CMK (cell line): ENCODE measurements at places on chromosomes 6 and 20.

DNA sequence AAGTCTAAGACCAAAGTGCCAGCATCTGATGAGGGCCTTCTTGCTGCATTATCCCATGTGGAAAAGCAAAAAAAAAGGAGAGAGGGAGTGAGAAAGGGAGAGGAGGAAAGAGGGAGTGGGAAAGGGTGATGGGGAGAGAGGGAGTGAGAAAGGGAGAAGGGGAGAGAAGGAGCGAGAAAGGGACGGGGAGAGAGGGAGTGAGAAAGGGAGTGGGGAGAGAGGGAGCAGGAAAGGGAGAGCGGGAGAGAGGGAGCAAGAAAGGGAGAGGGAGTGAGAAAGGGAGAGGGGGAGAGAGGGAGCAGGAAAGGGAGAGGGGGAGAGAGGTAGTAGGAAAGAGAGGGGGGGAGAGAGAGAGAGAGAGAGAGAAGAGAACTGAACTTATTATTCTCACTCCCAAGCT, 241.1 kb upstream of the RIMS1 start:
- no peak for DNase-seq

DNA sequence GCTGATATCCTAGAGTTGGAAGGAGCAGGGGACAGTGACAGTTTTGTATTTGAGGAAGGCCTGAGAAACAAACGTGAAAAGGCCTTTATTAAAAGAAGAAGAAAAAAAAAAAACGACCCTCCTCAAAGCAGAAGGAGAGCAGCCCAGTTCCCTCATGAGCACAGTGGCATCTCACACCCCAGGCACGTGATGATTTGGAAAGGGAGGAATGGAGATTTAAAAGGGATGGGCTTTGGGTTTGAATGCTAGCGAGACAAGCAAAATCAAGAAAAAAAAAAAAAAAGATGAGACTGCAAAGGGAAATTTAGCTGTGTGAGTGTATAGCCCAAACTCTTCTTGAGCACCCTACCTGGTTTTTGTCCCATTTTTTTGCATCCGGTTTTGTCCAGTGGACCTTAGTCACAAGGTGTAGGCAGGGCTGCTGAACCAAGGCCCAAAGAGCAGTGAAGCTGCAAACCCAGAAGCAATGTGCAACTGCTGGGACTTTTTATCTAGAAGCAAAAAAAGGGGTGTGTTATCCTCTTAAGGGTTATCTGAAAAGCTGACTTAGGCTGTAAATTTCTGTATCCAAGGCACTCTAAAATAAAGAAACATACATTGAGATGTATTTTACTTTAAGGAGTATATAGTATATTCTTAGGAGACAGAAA, 54.5 kb upstream of the RREB1 start:
- no peak for DNase-seq

- DNase-seq = no peak
Measured at GRCh38 chr6:157266274-157267101, 56.8 kb downstream of the TMEM242 start.

DNA sequence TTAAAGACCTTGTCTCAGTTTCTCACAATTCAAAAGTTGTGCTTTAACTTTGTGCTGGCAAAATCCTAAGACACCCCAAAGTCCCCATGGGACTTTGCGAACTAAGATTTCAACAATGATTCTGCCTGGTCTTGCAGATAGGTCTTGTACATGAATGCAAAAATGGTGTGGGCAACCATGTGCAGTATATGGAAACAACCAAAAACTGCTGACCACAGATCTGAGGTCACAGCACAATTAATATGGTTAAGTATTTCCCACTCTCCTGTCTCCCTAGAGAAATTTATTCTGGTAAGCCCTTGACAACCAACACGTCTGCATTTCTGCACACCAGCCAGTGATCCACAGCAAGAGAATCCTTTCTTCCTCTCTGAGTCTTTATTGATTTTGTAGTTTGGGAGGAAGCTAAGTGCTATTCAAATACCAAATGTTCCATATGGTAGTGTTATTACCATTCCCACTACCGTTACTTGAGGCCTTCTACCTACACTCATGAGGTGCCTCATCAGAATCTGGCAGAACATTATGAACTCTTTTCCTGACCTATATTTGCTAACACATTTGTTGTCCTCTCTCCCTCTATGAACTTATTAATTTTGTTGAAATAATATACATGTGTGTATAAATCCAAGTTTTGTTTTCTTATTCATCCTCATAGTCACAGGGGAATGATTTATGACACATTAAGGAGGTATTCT, 178.7 kb downstream of the ATXN1 start:
- DNase-seq = no peak

GRCh38 chr6:28490205-28490890, 25.2 kb downstream of the GPX6 start:
- DNase-seq = no peak

DNA sequence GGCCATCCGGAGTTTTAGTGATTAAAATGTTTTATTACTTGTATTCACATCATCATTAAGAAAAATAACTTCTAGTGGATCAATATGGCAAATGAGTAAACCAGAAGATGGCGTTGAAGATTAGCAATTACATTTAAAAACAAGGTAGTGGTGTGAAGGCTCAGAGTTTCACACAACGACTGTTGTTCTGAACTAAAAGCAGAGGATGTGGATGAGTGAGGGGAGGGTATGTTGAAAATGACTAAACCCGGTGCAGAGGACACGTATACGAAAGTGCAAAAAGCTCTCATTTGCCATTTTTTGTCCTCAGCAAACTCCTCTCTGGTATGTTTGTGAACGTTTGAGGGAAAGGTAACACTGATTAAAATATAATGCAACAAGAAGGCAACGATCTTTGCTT, 1.9 kb upstream of the IRF4 start:
- DNase-seq = no peak

DNA sequence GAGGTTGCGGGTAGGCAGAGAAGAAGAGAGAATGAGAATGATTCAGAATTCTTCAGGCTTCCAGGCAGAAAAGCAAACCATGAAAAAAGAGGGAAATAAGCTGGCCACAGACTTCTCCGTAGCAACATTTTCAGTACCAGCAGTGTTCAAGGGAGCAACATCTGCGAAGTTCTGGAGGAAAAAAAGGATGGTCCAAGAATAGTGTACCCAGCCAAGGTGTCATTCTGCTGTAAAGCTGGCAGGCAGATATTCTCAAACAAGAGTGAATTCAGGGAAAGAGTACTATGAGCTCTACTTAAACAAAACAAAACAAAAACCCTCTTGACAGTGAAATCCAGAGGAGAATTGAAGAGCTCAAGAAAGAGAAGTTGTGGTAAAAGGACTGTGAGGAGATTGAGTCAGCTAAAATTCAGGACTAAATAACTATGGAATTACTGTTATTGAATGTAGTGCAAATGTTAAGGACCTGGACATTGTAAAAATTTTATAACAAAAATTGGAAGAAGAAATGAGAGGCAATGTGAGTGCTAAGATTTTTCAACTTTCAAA, 86.5 kb downstream of the ATRN start:
- DNase-seq = no peak

GRCh38 chr6:63985223-63985622, 349.6 kb downstream of the PHF3 start:
- no peak for DNase-seq

DNA sequence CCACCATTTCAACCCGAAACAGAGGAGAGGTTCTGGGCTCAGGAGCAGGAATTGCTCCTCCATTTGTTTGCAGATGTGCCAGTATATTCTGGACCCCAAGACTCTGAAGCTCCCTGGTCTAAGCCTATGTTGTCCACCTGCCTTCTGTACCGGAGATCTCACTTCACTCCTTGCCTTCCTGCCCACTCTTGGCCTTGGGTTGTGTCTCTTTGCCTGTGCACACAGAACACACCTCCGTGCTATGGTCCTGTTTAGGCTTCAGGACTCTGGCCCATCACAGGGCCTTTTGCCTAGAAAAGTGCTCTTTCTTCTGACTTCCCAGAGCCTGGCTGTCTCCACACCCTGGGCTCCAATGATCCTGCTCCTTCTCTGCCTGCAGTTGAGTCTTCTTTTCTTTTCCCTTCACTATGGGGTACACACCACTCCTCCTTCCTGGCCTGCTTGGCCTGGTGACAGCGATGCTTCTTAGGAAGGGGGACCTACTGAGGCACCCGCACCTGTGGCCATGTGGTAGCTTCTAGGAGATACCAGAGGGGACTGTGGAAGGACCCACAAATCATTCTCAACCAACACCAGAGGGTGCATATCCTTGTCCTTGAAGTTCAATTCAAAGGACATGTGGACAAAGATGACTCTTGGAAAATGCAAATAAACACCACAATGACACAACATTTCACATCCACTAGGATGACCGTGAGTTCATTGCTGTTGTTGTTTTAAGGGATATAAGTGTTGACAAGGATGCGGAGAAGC, 75.1 kb downstream of the FOXA2 start:
- no peak for DNase-seq

DNA sequence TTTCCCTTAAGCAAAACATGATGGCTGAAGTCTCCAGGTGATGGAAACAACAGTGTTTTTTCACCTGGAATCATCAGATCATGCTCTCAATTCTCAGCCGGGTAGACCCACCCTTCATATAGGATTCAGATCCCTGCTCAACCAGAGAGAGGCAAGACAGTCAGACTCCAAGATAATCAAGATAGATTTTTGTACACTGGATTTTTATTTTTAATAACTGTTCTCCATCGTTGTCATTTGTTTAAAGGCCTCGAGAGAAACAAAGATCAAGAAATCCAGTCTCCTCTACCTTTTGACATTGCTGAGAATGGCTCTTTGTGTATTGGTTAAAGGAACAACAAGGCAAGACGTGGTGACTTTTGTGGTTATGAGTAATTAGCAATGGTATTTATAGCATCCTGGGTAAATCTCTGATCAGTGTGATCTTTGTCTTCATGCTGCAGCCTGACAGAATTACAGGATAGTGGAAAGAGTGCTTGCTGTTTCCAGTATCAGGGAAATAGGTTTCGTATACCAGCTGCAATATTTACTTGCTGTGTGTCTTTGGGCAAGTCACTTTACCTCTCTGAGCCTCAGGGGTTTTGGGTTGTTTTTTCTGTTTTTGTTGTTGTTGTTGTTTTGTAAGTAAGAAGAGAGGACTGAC, 29.9 kb downstream of the ID4 start:
- DNase-seq = no peak
